ENCODE measurements at places on chromosomes 6 and 20.

GRCh38 chr20:46690219-46691106, 1.2 kb upstream of the TP53RK start:
- peak overlapping the region; percentile 88 for H3K4me3 ChIP-seq
- H3K4me1 ChIP-seq = peaks cover 13% of the 10 kb centered on the region
- peak; percentile 33 for DNase-seq
- no peaks in the 10 kb centered on the region for H3K27me3 ChIP-seq
- no peaks in the 10 kb centered on the region for H3K36me3 ChIP-seq
- H3K27ac ChIP-seq = peak overlapping the region; percentile 84

GRCh38 chr6:151773382-151773781, 34.1 kb upstream of the ESR1 start:
- no peaks in the 10 kb centered on the region for H3K36me3 ChIP-seq
- no peak overlapping the region for H3K4me3 ChIP-seq
- H3K27ac ChIP-seq = no peak overlapping the region
- no peak for DNase-seq

DNA sequence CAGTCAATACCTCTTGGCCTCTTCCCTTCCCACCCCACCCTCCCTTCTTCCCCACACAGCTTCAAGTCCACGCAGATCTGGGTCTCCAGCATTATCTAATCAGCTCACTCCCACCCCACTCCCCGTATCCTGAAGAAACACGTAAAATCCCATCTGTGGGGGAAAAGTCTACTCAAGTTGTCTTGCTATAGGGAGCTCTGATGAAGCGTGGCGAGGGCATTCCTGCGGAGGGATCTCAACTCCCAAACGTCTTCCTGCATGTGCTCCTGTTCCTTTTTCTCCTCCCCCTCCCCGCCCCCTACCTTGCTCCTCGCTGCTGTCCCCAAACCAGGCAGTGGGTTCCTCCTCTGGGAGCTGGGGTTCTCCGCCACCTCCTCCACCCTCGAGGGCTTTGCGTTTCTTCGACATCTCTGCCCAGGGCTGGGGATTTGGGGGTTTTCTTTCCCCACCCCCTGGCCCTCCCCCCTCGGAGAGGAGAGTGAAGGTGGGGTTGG, 181.8 kb downstream of the TBXT start:
- H3K27ac ChIP-seq = no peak overlapping the region
- no peaks in the 10 kb centered on the region for H3K4me1 ChIP-seq
- DNase-seq = no peak
- peaks cover 22% of the 10 kb centered on the region for H3K27me3 ChIP-seq
- no peaks in the 10 kb centered on the region for H3K36me3 ChIP-seq
- no peak overlapping the region for H3K4me3 ChIP-seq

DNA sequence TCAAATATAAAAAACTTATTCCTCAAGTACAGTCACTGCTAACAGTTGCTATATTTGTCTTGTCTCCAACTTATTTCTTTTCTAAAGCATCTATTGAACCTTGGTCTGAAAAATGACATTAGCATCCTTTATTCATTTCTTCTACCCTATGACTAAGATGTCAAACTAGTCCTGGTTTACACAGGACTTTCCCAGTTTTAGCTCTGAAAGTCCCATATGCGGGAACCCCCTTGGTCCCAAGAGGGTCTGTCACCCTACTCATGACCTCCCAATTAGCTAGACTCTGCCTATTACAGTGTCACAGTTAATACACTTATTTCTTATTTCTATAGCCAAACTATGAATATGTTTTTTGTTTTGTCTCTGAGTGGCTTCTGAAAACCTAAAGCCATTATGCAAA, 37.1 kb downstream of the PLEKHG1 start:
- H3K36me3 ChIP-seq = no peaks in the 10 kb centered on the region
- H3K4me3 ChIP-seq = no peak overlapping the region
- no peak overlapping the region for H3K27ac ChIP-seq
- no peak for DNase-seq
- H3K27me3 ChIP-seq = no peaks in the 10 kb centered on the region

- H3K4me3 ChIP-seq = no peak overlapping the region
- no peak overlapping the region for H3K27ac ChIP-seq
- no peaks in the 10 kb centered on the region for H3K36me3 ChIP-seq
- DNase-seq = no peak
- H3K4me1 ChIP-seq = peaks cover under 1% of the 10 kb centered on the region
Observed at GRCh38 chr6:68628161-68628560, 6.9 kb upstream of the ADGRB3 start.

DNA sequence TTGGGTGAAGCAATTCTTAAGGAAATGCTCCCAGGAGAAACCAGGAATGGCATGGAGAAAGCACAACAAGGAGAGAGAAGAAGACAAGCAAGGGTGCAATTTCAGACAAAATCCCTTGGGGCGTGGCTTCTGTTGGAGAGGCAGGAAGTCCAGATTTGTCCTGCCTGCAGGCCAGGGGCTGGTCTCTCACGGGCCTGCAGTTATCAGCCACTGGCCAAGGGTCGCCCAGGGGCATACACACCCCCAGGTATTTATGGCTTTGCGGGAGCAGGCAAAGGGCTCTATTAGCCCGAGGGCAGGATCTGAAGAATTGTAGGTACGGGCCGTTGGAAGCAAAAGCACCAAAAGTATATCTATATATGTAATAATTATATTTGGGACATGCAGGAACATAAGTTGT, 87.7 kb downstream of the IYD start:
- H3K36me3 ChIP-seq = no peaks in the 10 kb centered on the region
- no peaks in the 10 kb centered on the region for H3K4me1 ChIP-seq
- no peaks in the 10 kb centered on the region for H3K27me3 ChIP-seq
- H3K4me3 ChIP-seq = no peak overlapping the region
- no peak overlapping the region for H3K27ac ChIP-seq

- no peak overlapping the region for H3K4me3 ChIP-seq
- no peaks in the 10 kb centered on the region for H3K4me1 ChIP-seq
- H3K36me3 ChIP-seq = no peaks in the 10 kb centered on the region
- no peak for DNase-seq
Observed at GRCh38 chr6:38847497-38847896, 132.4 kb downstream of the DNAH8 start.

GRCh38 chr6:22598339-22598738, 29.0 kb downstream of the HDGFL1 start:
- no peaks in the 10 kb centered on the region for H3K27me3 ChIP-seq
- DNase-seq = no peak
- H3K36me3 ChIP-seq = no peaks in the 10 kb centered on the region
- H3K4me3 ChIP-seq = no peak overlapping the region
- H3K27ac ChIP-seq = no peak overlapping the region
- H3K4me1 ChIP-seq = no peaks in the 10 kb centered on the region

DNA sequence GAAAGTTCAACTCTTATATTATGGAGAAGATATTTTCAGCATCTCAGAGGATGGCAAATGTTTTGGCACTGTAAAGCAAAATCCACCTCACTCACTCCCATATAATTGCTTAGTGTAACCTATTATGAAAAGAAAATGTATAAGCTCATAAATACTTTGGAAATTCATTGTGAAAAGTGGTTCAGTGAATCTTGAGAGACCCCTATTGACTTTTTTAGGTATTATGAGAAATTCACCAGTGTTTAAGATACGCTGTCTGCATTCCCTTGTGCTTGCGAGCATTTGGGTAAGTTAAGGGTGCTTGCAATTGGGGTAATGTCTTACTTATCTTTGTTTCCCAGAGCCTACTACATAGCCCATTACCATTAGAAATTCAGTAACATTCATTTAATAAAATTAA, 66.3 kb upstream of the BMP5 start:
- no peaks in the 10 kb centered on the region for H3K4me1 ChIP-seq
- no peak for DNase-seq
- H3K27me3 ChIP-seq = no peaks in the 10 kb centered on the region
- H3K36me3 ChIP-seq = no peaks in the 10 kb centered on the region
- H3K4me3 ChIP-seq = no peak overlapping the region

GRCh38 chr6:163738304-163738703, 323.8 kb downstream of the QKI start:
- H3K4me1 ChIP-seq = no peaks in the 10 kb centered on the region
- no peaks in the 10 kb centered on the region for H3K27me3 ChIP-seq
- H3K36me3 ChIP-seq = no peaks in the 10 kb centered on the region
- H3K27ac ChIP-seq = no peak overlapping the region
- DNase-seq = no peak

- H3K4me3 ChIP-seq = no peak overlapping the region
- no peaks in the 10 kb centered on the region for H3K27me3 ChIP-seq
- H3K27ac ChIP-seq = no peak overlapping the region
- no peaks in the 10 kb centered on the region for H3K36me3 ChIP-seq
- no peaks in the 10 kb centered on the region for H3K4me1 ChIP-seq
Observed at GRCh38 chr6:114281496-114281895, 61.3 kb downstream of the HS3ST5 start.

GRCh38 chr6:116369964-116370759, 585 bp upstream of the DSE start:
- DNase-seq = no peak
- H3K4me1 ChIP-seq = peaks cover 9% of the 10 kb centered on the region
- H3K4me3 ChIP-seq = peak overlapping the region; percentile 69
- peaks cover 11% of the 10 kb centered on the region for H3K27me3 ChIP-seq
- peak overlapping the region; percentile 92 for H3K27ac ChIP-seq

- peaks cover 11% of the 10 kb centered on the region for H3K4me1 ChIP-seq
- H3K36me3 ChIP-seq = no peaks in the 10 kb centered on the region
Observed at GRCh38 chr6:40719671-40720374, 132.7 kb upstream of the LRFN2 start.

Measured in left lung (tissue), 14 donors.